ENCODE measurements at places on chromosomes 7 and 10.

DNA sequence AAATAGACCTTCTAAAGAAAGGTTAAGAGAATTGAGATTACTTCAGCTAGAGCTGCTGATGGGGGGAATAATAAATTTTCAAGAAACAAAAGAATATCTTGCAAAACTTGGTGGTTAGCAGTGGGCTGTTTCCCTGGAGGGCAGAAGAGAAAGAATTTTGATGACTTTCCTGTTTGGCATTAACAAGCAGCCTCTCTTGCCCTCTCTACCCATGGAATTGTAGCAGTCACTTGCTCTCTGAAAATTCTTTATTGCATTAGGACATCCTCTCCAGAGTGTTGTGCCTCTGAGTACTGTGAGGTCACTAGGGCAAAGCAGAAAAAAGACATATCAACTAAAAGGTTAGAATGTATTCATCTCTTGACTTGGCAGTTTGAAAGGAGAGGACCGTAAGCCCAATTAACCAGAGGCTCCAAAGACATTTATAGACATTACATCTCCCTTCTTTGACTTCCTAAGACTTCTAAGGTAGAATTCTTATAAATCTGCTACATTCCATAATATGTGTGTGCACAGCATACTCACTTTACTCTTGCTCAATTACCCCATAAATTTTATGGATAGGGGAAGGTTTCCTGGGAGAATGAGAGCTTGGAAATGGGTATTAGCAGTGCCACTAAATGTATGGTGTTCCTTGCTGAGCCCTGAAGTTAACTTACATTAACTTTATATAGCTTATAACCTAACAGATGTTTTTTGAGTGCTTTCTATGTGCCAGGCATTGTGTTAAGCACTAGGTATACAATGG, 215.3 kb downstream of the KIF20B start:
- no peak for DNase-seq

DNA sequence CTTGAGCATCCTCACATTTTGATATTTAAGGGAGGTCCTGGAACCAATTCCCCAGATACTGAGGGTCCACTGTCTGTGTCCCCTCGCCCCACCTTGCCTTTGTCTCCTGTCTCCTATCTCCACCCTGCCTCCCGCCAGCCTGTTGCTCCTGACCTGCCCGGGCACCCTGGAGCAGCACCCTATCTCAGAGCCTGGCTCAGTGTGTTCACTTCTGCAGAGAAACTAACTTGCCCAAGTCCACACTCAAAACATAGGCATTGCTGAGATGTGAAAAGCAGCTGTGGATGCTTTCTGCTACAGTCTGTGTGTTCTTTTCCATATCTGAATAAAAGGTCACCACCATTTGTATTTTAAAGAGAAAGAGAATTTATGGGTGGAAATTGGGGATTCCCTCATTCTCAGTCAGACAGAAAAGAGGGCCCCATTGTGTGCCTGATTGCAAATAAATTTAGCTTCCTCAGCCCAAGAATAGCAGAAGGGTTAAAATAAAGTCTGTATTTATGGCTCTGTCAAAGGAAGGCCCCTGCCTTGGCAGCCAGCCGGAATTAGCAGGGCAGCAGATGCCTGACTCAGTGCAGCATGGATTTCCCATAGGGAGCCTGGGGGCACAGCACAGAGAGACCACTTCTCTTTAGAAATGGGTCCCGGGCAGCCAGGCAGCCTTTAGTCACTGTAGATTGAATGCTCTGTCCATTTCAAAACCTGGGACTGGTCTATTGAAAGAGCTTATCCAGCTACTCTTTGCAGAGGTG, 161.3 kb downstream of the EGFR start:
- no peak for DNase-seq

- peak; percentile 9 for DNase-seq
Measured at GRCh38 chr10:70513848-70514309, 35.3 kb downstream of the PALD1 start.

DNA sequence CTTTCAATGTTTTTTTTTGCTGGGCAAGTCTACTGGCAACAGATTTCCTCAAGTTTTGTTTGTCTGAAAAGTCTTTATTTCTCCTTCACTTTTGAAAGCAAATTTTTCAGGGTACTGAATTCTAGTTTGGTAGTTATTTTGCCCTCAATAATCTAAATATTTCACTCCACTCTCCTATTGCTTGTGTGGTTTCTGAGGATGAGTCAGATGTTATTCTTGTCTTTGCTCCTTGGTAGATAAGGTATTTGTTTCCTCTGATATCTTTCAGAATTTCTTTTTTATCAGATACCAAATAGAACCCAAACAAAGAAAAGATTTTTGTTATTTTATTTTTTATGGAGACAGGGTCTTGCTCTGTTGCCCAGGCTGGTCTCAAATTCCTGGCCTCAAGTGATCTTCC, 99.2 kb upstream of the MALRD1 start:
- no peak for DNase-seq

DNA sequence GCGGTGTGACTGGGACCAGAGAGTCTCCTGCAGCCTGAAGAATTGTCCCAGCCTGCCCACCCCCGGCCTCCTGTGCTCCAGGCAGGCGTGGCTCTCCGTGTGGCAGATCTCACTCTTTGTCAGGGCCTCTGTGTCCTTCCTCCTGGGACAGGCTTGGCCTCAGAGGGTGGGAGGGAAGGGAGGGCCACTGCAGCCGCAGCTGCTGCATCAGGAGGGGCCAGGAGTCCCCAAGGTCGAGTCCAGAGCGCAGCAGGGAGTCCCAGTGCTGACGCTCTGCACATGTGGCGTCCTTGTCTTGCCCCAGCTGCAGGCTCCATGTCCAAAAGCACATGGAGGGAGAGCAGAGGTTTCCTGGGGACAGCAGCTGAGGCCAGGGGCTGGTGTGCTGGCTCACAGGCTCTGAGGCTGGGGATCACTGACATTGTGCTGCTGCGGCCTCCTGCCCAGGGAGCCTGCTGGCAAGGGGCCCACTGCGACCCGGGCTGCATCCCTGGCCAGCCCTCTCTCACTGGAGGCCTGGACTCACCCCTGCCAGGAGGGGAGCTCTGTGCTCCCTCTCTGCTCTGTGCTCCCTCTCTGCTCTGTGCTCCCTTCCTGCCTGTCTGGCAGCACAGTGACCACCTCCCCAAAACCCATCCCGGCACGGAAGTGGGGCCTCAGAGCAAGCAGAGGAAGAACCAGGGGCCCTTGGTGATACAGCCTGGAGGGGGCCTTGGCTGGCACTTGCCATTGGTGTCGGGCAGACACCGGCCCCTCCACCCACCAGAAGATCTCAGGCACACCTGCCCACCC, 114.6 kb upstream of the RET start:
- DNase-seq: no peak

DNA sequence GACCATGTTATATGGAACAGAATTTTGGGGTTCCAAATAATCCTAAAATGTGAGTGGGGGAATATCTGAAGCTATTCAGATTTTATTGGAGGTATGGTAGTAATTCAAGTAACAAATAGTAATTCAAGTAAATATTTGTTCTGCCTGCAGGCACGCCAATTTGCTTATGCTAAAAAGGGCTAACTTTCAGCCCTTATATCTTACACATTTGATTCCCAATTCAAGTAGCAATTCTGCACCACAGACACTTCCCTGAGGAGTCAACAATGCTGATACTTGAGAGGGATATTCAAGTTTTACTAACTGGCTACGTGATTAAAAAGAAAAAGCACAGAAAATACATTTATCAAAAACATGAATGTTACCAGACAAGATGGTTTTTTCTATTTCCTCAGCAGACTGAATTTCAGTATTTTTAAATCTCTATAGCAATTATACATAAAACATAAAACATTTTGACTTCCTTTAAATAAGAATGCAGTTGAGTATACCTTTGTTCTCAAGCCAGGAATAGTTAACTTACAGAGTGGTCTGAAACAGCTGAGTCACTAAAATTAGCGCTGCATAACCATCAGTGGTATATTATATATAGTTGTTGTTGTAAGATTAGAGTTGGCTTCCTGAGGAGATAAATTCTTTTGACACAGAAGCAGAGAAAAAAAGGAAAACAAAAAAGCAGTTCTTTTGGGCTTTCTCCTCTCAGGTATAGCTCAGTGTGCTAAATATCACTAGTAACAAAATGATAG, 33.9 kb downstream of the MTPN start:
- no peak for DNase-seq

DNA sequence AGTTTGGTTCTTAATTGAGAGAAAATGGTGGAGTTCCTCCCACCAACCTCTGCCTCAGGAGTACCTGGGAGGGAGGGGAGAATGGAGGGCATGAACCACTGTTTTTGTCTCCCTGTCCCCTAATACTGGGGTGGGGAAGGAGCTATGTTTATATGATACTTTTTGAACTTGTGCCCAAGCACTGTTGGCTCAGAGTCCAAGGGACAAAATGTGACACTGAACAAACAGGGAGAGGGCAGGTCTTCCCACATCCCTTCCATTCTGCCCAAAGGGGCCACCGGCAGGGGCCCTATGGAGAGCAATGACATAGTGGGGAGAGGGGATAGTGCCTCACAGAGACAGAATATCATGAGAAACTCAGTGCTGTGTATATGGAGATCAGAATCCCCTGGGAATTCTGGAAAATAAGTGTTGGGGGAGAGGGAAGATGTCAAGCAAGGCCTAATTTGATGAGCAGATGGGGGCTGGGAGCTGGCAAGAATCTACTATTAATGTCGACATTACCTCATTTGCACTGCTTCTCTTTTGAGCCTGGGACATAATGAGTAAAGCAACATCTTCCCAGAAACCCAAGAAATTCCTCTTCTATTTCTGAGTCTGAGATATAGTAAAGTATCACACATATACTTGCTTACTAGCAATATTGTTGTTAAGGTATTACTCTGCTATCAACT, 180.6 kb downstream of the CYP26A1 start:
- DNase-seq: no peak

- DNase-seq: no peak
Measured at GRCh38 chr10:101414034-101414433, 60.1 kb downstream of the BTRC start.

DNA sequence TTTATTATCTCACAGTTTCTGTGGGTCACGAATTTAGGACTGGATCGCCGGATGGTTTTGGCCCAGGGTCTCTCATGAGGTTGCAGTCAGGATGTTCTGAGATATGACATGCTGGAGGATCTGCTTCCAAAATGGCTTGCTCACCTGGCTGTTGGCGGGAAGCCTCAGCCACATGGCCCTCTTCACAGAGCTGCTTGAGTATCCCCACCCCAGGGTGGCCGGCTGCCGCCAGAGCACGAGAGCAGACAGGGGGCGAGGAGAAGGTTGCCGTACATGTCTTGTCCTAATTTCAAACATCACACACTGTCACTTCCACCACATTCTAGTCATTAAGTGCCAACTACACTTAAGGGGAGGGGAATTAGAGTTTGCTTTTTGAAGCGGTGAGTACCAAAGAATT, 365.8 kb downstream of the FGFR2 start:
- DNase-seq: no peak

GRCh38 chr7:40175725-40176510, 41.1 kb downstream of the SUGCT start:
- DNase-seq: no peak

- DNase-seq: no peak
Measured at GRCh38 chr7:131104596-131105293, 222.9 kb upstream of the MKLN1 start.

GRCh38 chr10:67302701-67303100, 376.9 kb downstream of the LRRTM3 start:
- no peak for DNase-seq

- DNase-seq: no peak
Measured at GRCh38 chr10:60009276-60009675, 102.9 kb upstream of the CCDC6 start.
